ENCODE measurements at places on chromosomes 12 and 14.

- DNase-seq, result no peak
Observed at GRCh38 chr12:27064397-27065342, 17.7 kb downstream of the C12orf71 start.

GRCh38 chr14:95015046-95015445, 142.3 kb downstream of the DICER1 start:
- no peak for DNase-seq

- no peak for DNase-seq
Observed at GRCh38 chr12:6424866-6425265, 19.9 kb upstream of the CD27 start.

- DNase-seq, result no peak
Observed at GRCh38 chr12:56851462-56851861, 82.7 kb downstream of the SDR9C7 start.

DNA sequence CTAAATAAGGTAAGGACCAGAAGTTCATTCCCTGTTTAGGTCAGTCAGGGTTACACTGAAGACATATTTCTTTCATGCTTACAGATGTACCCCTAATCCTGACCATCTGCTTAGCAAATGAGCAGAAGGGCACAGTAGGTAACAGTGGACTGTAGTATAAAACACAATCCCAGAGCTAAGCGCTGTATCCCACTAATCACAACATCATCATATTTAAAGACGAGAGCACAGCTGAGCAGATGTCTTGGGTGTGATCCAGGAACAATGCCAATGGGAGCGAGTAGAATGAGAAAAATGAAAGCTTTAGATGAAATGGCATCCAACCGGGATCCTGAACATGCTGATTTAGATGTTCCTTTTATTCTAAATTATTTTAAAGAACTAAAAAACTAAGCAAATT, 213.4 kb downstream of the CCER1 start:
- DNase-seq, result no peak

- DNase-seq, result no peak
Observed at GRCh38 chr12:59374783-59375182, 221.0 kb upstream of the SLC16A7 start.

GRCh38 chr12:12722435-12723148, 5.4 kb downstream of the CDKN1B start:
- DNase-seq, result no peak

- no peak for DNase-seq
Observed at GRCh38 chr14:61504901-61505300, 183.5 kb downstream of the PRKCH start.

DNA sequence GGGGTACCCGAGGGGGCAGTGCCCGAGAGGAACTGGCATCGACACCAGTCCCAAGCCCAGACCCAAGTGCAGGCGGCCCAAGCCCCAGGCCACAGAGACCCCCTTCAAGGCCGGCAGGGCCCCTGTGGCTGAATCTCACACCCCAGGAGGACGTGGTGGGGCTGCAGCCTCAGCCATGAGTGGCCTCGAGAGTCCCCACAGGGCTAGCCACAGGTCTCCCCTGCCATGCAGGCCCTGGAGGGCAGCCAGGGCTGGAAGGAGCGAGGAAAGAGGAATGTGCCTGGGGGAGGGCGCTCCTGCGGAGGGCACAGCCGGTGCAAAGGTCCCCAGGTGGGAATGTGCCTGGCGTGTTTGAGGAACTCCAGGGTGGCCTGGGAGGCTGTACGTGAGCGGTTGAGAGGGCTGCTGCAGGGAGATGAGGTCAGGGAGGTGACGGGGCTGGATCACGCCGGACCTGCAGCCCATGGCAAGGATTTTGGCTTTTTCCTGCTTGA, 86.1 kb downstream of the NCOR2 start:
- DNase-seq, result no peak

- no peak for DNase-seq
Observed at GRCh38 chr14:62097824-62098223, 335.6 kb downstream of the SNAPC1 start.

GRCh38 chr12:7542813-7543212, 39.2 kb upstream of the CD163 start:
- no peak for DNase-seq

DNA sequence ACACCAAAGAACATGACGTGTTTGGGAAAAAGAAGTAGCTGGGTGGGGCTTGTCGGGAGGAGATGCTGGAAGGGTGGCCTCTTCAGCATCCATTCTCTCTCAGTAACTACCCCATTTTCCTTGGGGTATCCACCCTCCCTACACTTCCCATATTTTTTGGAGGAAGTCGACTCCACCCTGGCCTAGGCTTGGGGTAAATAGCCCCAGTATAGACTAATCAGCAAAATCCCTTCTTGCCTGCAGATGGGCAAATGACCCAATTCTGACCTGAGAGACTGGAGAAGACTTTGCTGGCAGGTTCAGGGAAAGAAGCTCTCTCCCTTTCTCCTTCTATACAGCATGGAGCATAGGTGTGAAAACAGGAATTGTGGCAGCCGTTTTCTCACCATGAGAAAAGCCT, 28.5 kb upstream of the JDP2 start:
- DNase-seq, result no peak

All from epithelial cell of proximal tubule (primary cell).